ENCODE measurements at places on chromosomes 16 and 17. TPM values are rescaled to one million over a fixed set of nuclear protein-coding genes. Genes with fewer than 3 reads are reported as not detected.

Gene ICAM2
- total RNA-seq = 0.90 TPM

Gene GEMIN4
- 8.4 TPM for total RNA-seq

Gene EVPLL
- 10.3 TPM for total RNA-seq

Gene PLK1
- total RNA-seq = 1.3 TPM

Gene EFCAB5
- not detected for total RNA-seq

Gene OR3A3
- total RNA-seq = not detected

Gene SULT1A2
- 0.51 TPM for total RNA-seq

Gene HIGD1B
- not detected for total RNA-seq

Gene MED1
- 25.0 TPM for total RNA-seq

Gene CAMKK1
- total RNA-seq = 2.7 TPM

Gene TMEM235
- not detected for total RNA-seq

Gene IRF8
- not detected for total RNA-seq

Gene MGAT5B
- total RNA-seq = under 0.01 TPM

Gene FSCN2
- total RNA-seq = 1.3 TPM

Gene AHSP
- total RNA-seq = not detected

Gene ADGRG3
- 0.13 TPM for total RNA-seq

Gene TAT
- total RNA-seq = not detected

Gene P2RX1
- not detected for total RNA-seq

Gene SCARF1
- total RNA-seq = 0.53 TPM

Gene SCGB1C2
- total RNA-seq = not detected

Gene TPSAB1
- not detected for total RNA-seq

Gene TMEM238L
- total RNA-seq = not detected

Gene GDPD1
- 1.6 TPM for total RNA-seq

Gene ASPA
- not detected for total RNA-seq

Gene MPDU1
- 54.7 TPM for total RNA-seq

Gene ANKRD40CL
- not detected for total RNA-seq

Gene CACNG3
- total RNA-seq = not detected

Gene RTN4RL1
- 0.13 TPM for total RNA-seq

Gene ZNF469
- under 0.01 TPM for total RNA-seq

Gene GRN
- 513 TPM for total RNA-seq

Gene BIRC5
- 3.1 TPM for total RNA-seq

Gene ARHGDIG
- total RNA-seq = 0.51 TPM

Gene ZNF267
- total RNA-seq = 14.0 TPM

Gene HID1
- total RNA-seq = 6.4 TPM

Gene CACNG5
- not detected for total RNA-seq

Gene OR1A1
- not detected for total RNA-seq

Gene CCL8
- not detected for total RNA-seq

All from bronchial epithelial cell (primary cell).